IPS DF 19.7 (cell line): ENCODE measurements at places on chromosomes 1 and 21.

- no peak for DNase-seq
Measured at GRCh38 chr1:105565006-105565405, 1491.5 kb upstream of the PRMT6 start.

DNA sequence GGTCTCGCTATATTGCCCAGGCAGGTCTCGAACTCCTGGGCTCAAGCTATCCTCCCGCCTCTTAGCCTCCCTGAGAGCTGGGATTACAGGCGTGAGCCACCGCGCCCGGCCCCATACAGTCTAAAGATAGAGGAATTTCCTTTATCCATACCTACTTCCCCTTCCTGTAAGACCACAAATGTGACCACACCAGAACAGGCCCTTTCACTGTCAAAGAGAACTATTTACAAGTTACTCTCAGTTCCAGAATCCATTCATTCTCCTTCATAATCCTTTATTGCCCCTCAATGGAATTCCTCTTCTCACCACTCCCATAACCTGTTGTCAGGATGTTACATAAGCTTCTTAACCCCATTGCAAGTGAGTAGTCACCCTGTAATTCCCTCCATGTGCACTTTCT, 26.3 kb upstream of the SLC5A9 start:
- DNase-seq, result no peak

GRCh38 chr1:203686091-203686632, 59.5 kb downstream of the ATP2B4 start:
- no peak for DNase-seq

DNA sequence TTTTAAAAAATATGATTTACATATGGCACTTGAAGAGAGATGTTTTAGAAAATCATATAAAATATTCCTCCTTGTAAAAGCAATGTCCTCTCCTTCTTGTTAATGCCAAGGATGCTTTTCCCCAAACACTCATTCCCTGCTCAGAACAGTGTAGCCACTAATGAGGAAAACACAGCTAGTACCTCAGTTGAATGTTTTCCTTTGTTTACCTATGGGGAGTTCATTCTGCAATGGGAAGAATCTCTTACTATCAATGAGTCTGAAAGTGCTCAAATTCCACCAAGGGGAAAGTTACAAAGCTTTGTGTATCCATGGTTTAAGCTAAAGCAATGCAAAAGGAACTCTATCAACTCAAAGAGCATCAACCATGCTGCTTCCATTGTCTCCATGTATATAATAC, 221.9 kb upstream of the ADGRL2 start:
- DNase-seq, result no peak
